ENCODE measurements at places on chromosomes 11 and 22.

DNA sequence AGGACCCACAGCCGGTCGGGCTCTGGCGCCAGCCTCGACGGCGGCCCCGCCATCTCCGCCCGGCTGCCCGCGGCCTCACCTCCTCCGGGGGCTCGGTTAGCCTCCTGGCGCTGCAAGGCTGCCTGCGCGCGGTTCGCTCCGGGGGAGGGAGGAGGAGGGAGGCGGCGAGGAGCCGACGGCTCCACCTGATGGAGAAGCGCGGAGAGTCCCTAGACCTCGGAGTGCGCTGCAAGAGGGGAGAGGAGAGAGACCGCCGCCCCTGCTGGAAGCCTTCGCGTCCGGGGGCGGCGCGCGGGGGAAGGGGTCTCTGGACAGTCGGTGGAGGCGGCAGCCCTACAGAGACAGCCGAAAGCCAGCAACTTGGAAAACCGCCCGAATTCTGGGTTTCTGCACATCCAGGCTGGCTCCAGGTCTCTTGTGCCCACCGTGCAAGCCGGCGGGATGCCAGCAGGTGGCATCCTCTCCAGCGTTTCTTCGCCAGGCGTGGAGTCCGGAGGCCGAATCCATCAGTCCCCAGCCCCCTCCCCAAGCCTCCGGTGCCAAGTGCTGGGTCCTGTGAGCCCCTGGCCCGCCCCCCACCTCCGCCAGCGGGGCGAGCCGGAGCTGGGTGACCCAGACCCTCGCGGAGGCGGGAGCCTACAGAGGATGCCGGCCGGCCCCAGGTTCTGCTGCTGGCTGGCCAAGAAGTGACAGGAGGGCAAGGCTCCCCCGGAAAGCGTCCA lies 2.9 kb upstream of the KIRREL3 start:
- peak; percentile 56 for DNase-seq

DNA sequence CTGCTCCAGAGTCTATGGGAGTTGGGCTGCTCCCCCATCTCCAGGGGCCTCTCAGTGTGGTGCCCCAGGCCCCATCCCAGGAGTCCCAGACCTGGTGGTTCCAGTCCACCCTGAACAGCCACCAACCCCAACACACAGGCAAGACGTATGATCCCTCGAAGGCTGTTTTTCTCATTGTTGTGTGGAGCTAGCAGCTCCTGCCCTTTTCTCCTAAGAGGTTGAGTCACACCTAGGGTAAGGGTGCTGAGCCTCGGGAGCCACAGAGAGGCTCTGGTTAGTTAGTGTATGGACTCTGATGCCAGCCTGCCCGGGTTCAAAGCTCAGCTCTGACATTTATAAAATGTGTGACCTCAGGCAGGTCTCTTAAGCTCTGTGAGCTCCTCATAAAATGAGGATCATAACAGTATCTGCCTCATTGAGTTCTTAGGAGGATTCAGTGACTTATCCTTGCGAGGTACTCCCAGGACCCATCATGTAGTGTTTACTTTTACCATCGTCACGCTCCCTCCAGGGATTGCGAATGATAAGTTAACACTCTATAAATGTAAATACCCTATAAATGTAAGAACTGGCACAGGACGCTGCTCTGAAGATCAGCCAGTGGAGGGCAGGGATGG lies 47.2 kb downstream of the FBLN1 start:
- no peak for DNase-seq

GRCh38 chr11:65184146-65184545 lies 2.4 kb downstream of the CAPN1 start:
- DNase-seq: no peak

DNA sequence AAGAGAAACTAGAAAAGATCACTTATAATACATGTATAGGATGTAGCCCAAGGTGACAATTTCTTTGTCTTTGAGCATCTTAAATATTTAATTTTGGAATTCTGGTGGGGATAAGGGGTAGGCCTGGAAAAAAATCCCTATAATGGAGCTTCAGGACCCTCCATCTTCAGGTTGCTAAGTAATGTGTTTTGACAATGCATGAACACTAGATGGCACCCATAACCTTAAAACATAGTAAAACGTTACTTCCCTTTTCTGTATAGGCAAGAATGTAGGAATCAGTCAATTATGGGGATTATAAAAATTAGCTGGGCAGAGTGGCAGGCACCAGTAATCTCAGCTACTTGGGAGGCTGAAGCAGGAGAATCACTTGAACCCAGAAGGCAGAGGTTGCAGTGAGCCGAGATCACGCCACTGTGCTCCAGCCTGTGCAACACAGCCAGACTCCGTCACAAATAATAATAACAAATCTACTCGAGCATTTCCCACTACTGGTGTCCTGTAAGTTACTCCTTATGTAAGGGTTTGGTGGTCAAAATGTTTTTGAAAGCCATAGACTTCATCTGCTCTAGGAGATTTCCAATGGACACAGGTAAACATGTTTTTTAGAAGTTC lies 541.9 kb upstream of the CCDC90B start:
- DNase-seq: peak; percentile 30

- no peak for DNase-seq
These were observed 19.2 kb downstream of the TP53I11 start for GRCh38 chr11:44931466-44931865.

DNA sequence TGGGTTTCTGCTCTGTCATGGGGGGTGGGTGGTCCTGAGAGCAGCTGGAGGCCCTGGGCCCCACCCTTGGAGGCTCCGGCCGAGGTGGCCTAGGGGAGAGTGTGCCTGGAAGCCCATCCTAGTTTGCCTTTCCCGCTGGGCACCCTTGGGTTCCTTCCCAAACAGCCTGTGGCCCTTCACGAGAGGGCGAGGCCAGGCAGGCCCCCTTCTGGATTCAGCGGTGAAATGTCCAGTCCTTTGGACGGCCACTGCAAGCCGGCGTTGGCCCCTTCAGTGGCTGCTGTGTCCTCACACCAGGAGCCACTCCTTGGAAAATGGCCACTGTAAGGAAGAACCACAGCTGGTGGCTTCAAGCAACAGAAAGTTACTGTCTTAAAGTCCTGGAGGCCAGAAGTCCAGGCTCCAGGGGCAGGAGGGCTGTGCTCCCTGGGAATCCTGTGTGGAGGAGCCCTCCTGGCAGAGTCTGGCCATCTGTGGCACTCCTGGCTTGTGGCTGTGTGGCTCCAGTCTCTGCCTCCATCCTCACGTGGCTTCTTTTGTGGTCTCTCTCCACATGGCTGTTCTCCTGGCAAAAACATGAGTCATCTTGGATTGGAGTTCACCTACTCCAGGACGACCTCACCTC lies 854.1 kb downstream of the TBC1D22A start:
- no peak for DNase-seq

GRCh38 chr11:123543797-123544196 lies 110.6 kb downstream of the SCN3B start:
- DNase-seq: no peak

DNA sequence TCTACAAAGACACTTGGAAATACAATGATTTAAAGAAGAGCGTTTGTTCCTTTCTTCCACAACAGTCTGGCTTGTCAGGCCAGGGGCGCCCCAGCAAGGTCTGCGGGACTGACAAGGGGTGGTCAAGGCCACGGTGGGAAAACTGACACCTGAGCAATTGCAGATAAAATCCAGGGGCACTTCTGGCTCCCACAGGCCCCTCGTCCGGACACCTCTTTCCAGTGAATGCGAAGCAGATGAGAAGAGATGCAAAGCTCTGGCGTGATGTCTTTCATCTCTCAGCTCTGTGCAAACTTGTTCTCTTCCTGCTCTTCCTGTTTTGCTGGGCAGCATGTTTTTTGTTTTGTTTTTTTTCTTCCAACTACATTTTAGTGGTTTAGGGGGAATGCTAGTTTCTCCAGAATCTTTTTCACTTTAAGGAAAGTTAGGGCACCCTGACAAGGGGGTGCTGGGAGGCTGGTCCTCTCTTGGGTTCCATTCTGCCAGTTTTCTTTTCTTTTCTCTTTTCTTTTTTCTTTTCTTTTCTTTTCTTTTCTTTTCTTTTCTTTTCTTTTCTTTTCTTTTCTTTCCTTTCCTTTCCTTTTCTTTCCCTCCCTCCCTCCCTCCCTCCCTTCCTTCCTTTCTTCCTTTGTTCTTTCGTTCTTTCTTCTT lies 11.1 kb upstream of the CBX6 start:
- no peak for DNase-seq

DNA sequence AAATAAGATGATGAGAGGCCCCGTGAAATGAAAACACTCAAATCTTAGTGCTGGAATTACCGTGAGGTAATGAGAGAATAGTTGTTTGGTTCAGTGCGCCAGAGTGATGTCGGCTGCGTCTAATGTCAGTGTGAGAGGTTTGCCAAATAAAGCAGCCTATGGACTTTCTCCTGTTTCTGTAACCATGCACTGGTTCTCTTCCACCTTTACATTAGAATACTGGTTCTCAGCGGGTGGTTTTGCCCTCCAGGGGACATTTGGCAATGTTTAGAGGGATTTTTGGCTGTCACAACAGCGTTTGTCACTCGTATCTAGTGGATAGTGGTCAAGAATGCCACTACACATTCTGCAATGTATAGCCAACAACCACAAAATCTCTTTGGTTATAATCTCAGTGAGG lies 1.1 kb downstream of the OOSP4B start:
- no peak for DNase-seq

DNA sequence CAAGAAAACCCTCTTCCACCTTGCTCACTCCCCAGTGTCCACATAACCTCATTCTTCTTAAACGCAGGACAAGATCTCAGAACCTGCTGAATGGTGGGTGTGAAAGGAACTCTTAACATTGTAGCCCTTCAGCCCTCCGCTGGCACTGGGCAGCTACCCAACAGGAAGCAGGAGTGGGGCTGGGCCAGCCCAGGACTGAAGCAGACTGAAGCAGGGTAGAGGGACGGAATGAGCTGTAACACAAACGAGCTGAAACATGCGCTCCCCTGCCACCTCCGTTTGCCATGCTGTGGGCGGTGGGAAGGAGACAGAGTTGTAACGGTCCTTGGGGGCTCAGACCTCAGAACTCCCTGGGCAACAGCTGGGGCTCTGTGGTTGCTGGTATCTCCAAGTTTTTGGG lies 23.6 kb downstream of the NPAT start:
- no peak for DNase-seq

DNA sequence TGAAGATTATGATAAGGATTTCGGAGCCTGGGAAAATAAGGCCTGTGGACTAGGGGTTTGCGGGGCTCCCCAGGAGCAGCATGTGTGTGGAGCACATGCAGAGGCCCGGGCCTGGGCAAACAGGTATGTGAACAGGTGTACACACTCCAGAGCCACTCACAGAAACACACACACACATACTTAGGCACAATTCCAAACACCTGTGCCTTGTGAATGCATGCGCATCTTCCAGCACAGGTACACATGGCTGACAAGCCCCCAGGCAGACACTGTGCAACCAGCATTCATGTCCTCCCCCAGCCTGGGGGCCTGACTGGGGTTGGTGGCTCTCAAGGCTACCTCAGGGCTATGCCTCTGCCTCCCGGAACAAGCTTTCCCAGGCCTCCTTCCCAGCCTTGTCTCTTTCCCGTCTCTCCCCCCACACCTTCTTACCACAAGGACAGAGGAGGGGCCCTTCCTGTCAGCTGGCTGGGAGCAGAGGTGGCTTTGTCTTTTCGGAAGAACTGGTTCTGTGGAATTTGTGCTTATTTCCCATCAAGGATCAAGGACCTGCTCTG lies 2.6 kb upstream of the P2RY6 start:
- DNase-seq: no peak

GRCh38 chr22:45397806-45398205 lies 15.6 kb downstream of the SMC1B start:
- DNase-seq: no peak

GRCh38 chr11:94877443-94878200 lies 95.7 kb downstream of the CWC15 start:
- DNase-seq: no peak

- DNase-seq: peak; percentile 37
These were observed 504.2 kb downstream of the SOX6 start for GRCh38 chr11:15852179-15852578.

DNA sequence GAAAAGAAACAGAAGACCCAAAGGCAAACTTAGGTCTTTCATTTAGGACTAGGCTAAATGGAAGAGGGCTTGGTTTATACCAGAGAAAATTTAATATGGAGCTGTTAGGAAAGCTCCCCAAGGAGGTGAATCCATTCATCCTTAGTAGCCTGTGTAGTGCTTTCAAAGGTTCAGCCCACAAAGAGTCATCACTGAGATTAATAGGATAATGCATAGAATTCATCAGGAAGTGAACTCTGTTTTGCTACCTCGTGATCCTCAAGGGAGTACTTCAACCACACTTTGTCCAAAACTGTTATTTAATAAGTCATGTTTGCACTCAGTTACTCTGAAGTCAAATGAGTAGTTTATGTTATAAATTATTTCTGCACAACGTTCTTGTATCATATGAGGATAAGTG lies 43.3 kb upstream of the MMP7 start:
- no peak for DNase-seq

GRCh38 chr11:84414920-84415319 lies 1128.8 kb upstream of the CCDC90B start:
- no peak for DNase-seq

GRCh38 chr11:105609341-105609781 lies 512 bp upstream of the GRIA4 start:
- DNase-seq: peak; percentile 23

DNA sequence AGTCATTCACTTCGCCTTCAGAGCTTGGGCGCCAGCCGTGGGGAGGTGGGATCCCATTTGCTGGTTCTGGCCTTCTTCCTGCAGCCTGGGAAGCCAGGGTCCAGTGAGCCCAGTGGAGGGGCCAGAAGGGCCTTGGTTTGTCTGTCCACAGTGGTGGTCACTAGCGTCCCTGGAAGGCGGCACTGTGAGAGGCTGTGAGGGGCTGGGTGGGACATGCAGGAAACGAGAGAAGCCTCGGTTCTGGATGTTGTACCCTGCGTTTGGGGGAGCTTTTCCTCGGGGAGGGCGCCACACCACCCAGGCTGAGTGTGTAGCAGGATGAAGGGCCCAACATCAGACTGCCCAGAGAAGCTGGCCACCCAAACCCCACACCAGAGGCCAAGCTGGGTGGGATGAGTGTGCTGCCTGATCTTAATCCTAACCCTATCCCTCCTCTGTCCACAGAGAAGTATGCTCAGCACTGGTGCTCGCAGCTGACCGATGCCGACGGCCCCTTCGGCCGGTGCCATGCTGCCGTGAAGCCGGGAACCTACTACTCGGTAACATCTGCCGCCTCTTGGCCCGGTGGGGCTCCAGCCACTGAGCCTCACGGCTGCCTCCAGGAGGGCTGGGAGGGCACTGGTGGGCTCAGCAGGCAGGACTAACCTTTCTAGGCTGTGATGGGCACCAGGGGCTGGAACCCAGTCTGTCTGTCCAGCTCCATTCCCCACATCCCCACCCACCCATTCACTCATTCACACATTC lies 14.4 kb downstream of the MUC5AC start:
- DNase-seq: no peak

GRCh38 chr11:10413268-10413667 lies 41.8 kb upstream of the AMPD3 start:
- no peak for DNase-seq

DNA sequence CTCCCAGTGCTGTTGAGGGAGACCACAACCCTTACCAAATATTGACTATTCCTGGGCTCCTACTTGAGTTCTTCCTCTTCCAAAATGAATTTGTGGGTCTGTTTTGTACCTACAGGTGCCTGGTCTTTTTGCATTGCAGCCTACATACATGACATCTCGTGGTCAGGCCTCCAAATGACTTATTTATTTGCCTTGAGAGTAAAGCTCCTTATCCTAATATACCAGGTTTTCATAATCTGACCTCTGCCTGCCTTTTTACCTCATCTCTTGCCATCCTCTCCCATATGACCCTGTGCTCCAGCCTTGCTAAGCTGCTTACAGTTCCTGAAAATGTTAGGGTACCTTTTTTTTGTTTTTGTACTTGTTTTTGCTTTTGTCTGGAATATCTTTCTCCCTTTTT lies 130.4 kb downstream of the UVRAG start:
- no peak for DNase-seq
